ENCODE measurements at places on chromosomes 12 and 14.

DNA sequence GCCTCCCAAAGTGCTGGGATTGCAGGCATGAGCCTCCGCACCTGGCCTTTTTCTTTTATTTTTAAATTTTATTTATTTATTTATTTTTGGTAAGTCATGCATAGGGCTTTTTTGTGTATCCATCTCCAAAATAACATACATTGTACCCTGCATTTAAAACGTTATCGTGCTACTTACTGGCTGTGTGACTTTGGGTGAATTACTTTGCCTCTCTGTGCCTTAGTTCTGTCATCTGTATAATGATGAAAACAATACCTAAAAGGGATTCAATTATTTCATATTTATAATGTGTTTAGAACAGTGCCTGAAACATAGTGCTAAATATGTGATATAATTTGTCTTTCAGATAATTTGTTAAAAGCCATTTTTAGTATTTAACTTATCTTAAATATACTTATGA is 19.6 kb downstream of the ZCRB1 start:
- DNase-seq: no peak

GRCh38 chr12:3988519-3989217 is 115.5 kb upstream of the PARP11 start:
- DNase-seq: no peak

GRCh38 chr12:95522692-95523091 is 28.6 kb downstream of the USP44 start:
- DNase-seq: no peak

GRCh38 chr14:101008196-101008595 is 104.7 kb upstream of the RTL1 start:
- no peak for DNase-seq

DNA sequence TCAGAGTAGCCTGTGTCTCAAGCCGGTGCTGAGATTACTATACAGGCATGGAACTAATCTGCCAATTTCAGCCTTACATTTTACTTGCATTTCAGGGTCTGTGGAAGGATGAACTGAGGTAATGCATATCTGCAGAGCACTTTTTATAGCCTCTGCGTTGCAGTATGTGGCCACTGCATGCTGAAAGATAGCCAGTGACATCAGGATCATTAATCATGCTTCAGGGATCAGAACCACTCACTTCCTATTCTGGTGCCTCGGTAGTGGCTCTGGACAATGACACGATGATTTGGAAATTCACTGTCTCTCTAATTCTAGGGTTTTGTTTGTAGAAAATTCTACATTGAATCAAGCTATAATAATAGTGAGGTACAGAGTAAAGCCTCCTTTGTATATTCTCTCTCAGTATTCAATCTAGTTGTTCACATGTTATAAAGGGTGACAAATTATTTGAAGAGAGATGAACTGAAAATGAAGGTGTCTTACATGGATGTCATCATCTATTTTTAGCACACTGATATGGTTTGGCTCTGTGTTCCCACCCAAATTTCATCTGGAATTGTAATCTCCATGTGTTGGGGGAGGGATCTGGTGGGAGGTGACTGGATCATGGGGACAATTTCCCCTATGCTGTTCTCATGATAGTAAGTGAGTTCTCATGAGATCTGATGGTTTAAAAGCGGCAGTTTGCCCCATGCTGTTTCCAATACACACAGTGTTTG is 554.3 kb upstream of the MIS18BP1 start:
- no peak for DNase-seq

GRCh38 chr12:86950043-86950442 is 693.9 kb upstream of the MGAT4C start:
- no peak for DNase-seq

DNA sequence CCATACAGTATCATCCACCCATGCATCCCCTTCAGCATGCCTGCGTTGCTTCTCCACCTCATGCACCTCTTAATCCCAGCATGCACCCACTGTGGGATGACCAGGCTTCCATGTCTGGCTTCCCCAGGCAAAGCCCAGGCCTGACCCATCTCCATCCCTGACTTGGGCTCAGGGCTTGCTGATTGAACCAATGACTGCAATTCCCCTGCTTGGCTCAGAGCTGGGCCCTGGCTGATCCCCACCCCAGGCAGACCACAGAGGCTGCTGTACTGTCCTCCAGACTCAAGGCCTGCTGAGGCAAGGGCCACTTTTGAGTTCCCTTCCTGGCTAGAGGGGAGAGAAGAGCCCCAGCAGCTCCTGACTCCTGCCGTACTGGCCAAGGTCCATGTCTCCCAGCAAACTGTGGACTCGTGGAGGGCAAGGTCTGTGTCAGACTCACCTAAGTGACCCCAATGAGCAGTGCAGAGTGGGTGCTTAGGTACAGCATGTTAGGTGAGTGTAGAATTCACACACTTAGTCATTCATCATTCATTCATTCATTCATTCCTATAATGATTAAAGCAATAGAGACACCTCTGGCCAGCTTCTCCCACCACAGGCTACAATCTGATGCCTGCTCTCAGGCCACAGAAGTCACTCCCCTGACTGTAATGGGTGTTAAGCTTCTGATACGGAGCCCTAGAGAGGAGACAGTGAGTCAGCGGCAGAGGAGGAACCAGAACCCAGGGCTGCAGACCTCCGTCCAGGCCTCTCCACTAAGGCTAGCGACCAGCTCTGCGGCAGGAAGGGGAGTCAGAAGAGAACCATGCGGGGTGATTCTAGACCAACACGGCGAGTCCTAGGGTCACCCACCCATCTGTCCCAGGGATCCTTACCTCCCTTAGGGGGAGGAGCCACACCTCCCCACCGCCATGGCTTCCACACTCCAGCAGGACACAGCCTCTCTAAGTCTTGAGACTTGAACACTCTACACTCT is 2.9 kb downstream of the BEGAIN start:
- DNase-seq: no peak

- DNase-seq: peak; percentile 14
These were observed 101.0 kb upstream of the GZMB start for GRCh38 chr14:24734917-24735500.

GRCh38 chr12:53561590-53561953 is 54.3 kb upstream of the NPFF start:
- DNase-seq: no peak

DNA sequence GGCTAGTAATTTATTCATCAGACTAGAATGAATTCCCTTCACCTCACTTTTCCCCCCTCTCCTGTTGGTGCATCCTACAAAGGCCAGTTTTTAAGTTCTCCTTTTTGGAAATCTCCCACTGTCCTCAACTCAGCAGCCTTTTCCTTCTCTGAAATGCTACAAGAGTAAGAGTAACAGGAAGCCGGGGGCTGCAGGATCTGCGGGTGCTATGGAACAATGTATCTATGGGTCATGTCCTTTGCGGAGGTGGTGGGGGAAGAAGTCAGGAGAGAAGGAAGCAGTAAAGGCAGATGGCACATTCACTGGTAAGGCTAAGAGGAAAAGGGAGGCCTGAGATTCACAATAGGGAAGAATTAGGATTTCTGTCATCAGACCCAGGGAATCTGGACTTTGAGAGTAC is 22.2 kb upstream of the TESC start:
- no peak for DNase-seq

DNA sequence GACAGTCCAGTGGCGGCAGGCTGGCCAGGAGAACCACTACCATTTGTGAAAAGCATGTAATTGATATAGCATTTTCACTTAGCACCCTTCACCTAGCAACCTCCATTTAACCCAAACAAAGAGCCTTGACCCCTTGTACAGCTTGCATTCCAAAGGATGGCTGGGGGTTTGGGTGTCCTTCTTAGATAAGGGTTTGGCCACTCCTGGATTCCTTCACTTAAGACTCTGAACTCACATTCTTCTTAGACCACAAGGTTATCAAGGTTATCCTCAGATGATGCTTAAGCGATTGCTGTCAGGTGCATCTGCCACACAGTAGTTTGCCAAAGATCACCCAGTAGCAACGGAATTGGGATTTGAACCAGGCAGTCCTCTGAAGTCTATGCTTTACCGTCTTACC is 102.8 kb downstream of the ZNF664 start:
- DNase-seq: no peak

GRCh38 chr12:75781532-75782046 is 250.0 kb downstream of the PHLDA1 start:
- no peak for DNase-seq

- DNase-seq: peak; percentile 74
These were observed 92.7 kb downstream of the LRRC74A start for GRCh38 chr14:76918782-76919394.

DNA sequence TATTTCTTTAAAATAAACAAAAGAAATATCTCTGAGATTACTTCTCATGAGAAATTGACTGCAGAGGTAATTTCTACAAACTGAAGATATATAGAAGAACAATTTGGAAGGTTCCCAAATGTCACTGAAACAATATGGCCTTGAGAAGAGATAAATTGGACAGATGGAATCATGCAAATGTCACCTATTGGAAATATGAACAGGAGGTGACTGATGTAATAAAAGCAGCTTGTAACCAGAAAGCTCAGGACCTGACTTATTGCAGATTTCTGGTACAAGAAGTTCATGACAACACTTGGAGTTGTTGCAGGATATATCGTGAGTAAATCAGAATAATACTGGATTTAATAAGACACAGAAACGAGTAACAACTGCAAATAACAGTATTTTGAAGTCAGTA is 93.3 kb upstream of the TRHDE start:
- DNase-seq: no peak

Measured in SK-N-SH (cell line).